Immature natural killer cell (primary cell): ENCODE measurements at places on chromosomes 7 and 10.
A peak's percentile ranks its signal among the peaks of the same experiment; 100 is the strongest.

DNA sequence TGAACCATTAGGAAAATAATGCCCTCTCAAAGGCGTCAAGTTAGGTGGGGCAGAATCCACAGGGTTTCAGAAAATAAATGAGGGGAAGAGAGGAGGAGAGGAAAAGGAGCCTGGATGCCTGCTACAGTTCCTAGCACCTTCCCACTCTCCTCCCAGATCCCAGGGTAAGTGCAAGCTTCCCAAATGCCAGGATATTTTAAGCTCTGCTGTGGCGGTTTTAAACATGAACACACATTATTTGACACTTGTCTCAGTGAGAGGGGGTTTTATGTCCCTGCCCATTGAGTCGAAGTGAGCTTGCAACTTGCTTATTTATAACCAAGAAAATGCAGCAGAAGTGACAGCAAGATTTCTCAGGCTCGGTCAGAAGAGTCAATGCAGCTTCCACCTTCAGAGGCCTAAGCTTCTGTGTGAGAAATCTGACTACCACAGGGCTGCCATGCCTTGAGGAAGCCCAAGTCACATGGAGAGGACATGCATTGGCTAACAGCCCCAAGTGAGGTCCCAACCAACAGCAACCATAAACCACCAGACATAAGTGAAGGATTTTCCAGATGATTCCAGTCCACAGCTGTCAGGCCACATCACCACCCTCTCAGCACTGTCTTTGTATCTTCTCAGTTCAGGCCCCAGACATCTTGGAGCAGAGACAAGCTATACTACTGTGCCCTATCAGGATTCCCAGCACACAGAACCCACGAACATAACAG is 17.9 kb upstream of the BMPER start:
- H3K27me3 ChIP-seq = peaks cover 8% of the 10 kb centered on the region
- peaks cover 5% of the 10 kb centered on the region for H3K4me1 ChIP-seq
- H3K36me3 ChIP-seq = no peaks in the 10 kb centered on the region
- DNase-seq = no peak

GRCh38 chr7:110541962-110542361 is 549.0 kb upstream of the LRRN3 start:
- H3K4me3 ChIP-seq = no peak overlapping the region
- no peaks in the 10 kb centered on the region for H3K27me3 ChIP-seq
- no peaks in the 10 kb centered on the region for H3K36me3 ChIP-seq
- no peaks in the 10 kb centered on the region for H3K4me1 ChIP-seq
- no peak for DNase-seq

- no peak overlapping the region for H3K4me3 ChIP-seq
- no peaks in the 10 kb centered on the region for H3K27me3 ChIP-seq
- H3K27ac ChIP-seq = no peak overlapping the region
- H3K36me3 ChIP-seq = peaks cover 6% of the 10 kb centered on the region
- peaks cover 24% of the 10 kb centered on the region for H3K4me1 ChIP-seq
These were observed 10.6 kb upstream of the SUN1 start for GRCh38 chr7:821688-822087.

GRCh38 chr7:70919481-70920073 is 212.4 kb upstream of the GALNT17 start:
- H3K27me3 ChIP-seq = no peaks in the 10 kb centered on the region
- H3K4me1 ChIP-seq = no peaks in the 10 kb centered on the region
- DNase-seq = no peak

- no peaks in the 10 kb centered on the region for H3K36me3 ChIP-seq
- no peak for DNase-seq
- H3K27ac ChIP-seq = no peak overlapping the region
- no peak overlapping the region for H3K4me3 ChIP-seq
- no peaks in the 10 kb centered on the region for H3K4me1 ChIP-seq
These were observed 148.6 kb downstream of the SUGCT start for GRCh38 chr7:40283391-40283790.

- no peak overlapping the region for H3K27ac ChIP-seq
- peak; percentile 50 for DNase-seq
- no peak overlapping the region for H3K4me3 ChIP-seq
- H3K27me3 ChIP-seq = peaks cover 5% of the 10 kb centered on the region
These were observed 71.4 kb downstream of the ELMO1 start for GRCh38 chr7:37377231-37377630.

DNA sequence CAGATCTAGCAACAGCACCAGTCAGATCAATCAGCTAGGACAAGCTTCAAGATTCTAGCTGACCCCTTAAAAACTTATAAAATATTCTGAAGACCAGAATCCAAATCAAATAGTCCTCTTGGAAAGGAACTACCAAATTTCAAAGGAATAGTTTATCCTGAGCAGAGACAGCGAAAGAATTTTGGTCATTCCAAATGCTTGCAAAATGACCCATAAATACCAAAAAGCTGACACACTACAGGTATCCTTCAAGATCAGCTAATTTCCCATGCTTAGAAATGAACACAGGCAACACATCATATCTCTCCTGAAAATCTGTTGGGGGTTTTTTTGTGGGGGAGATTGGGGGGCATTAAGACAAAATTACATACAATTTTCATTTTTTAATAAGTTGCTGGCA is 78.8 kb downstream of the PDSS1 start:
- no peaks in the 10 kb centered on the region for H3K36me3 ChIP-seq
- peaks cover 99% of the 10 kb centered on the region for H3K4me1 ChIP-seq
- no peak overlapping the region for H3K27ac ChIP-seq
- DNase-seq = no peak

DNA sequence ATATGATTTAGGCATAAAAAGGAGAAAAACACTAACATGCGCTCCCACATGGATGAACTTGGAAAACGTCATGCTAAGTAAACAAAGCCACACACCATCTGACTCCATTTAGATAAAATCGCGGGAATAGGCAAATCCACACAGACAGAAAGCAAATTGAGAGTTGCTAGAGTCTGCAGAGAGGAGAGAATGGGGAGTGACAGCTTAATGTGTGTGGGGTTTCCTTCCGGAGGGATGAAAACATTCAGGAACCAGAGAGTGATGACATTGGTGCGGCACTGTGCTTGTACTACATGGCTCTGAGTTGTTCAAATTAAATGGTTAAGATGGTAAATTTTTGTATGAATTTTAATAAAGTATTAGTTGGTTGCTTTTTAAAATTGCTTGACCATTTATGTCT is 482.9 kb upstream of the AKR1E2 start:
- H3K4me1 ChIP-seq = no peaks in the 10 kb centered on the region
- DNase-seq = no peak
